Hindlimb muscle (tissue), 1 donor: ENCODE measurements at places on chromosomes 11 and 22.

- no peak for DNase-seq
Measured at GRCh38 chr22:35020517-35020916, 45.4 kb upstream of the ISX start.

- peak; percentile 91 for DNase-seq
Measured at GRCh38 chr22:17258015-17258787, 39.0 kb upstream of the ADA2 start.

GRCh38 chr22:40636380-40637182 lies at the start of gene MRTFA:
MRTFA (minus strand) TSS chr22:40636719.
- peak; percentile 100 for DNase-seq

- DNase-seq = peak; percentile 41
Measured at GRCh38 chr11:62804310-62805075, 747 bp downstream of the NXF1 start.

DNA sequence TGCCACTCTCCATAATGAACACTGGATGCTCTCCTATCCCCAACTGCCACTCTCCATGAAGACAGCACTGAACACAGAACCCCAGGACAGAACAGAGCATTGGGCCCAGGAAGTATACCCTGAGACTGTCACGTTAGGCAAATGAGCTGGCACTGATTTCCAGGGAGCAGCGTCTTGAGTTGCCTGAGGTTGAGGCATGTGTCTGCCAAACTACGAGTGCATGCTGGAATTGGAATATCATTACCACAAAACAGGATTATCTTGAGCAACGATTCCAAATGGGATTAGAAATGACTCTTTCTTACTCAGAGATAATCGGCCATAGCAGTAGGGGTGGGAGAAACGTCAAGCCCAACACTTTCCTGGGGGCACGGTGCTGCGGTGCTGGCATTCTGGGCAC lies 39.9 kb downstream of the CLPB start:
- no peak for DNase-seq

DNA sequence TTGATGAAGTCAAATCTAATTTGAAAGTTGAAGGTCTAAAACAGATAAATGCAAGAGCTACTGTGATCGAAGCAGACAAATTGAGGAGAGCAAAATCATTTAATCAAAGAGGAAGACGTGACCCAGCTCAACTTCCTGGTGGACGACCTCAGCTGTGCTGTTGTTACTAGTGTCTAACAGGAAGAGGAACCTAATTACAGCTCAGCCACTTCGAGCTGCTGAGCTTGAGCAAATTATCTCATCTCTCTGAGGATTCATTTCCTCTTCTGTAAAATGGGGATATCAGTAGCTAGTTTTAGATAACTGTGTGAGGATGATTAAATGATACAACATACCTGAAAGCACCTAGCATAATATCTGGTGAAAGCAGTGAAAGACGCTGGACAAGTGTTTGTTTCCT lies 48.6 kb upstream of the OLFML1 start:
- DNase-seq = no peak

DNA sequence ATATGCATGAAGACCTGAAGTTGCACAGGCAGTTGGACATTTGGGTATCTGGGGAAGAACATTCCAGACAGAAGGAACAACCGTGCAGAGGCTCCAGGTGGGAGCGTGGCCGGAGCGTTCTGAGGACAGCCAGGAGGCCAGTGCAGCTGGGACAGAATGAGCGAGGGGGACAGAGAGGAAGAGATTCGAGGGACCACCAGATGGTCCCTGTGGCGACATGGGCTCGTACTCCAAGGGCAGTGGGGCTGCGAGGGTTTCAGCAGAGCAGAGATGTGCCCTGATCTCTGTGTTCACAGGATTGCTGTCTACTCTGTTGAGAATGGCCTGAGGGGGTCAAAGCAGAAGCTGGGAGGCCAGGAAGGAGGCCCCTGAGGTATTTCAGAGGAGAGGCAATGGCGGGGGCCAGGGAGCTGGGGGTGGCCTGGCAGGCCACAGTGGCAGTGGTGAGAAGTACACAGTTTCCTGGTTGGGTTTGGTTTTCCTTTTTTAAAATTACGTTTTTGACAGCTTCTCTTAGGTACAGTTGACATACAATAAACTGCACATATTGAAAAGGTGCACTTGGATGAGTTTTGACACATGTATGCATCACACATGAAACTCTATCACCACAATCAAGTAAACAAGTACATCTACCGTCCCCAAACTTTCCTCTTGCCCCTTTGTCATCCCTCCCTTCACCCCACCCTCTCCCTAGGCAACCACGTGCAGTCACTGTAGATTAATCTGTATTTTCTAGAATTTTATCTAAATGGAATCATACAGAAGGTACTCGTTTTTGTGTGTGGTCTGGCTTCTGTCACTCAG lies 24.8 kb upstream of the SOX10 start:
- DNase-seq = no peak

GRCh38 chr11:59899532-59899931 lies 20.9 kb downstream of the OOSP3 start:
- DNase-seq = no peak
